AG08396 (cell line): ENCODE measurements at places on chromosomes 11 and 22.

DNA sequence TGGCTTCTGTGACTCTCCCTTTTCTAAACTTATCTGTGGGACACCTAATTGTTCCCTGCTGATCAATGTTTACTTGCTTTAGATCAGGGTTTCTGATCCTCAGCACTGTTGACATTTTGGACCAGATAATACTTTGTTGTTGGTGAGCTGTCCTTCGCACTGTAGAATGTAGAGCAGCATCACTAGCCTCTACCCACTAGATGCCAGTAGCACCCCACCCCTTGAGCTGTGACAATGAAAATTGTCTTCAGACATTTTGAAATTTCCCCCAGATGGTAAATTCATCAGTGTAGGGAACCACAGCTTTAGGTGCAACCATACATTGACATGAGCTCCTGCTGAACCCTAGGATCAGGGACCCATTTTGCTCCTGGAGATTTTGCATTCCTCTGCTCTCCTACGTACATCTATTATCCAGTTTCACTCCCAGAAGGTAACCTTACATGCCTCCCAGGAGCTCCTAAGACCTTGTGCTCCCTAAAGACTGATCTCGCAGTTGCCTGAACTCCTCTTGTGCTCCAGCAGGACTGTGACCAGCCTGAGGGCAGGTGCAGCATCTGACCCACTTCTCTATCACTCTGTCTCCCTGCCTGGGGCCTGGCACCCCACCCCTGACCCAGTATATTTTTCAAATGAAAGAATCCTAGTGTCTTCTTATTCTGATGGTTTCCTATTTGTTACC lies 107.8 kb downstream of the FAR1 start:
- DNase-seq: no peak

GRCh38 chr22:32494971-32495370 lies 20.4 kb downstream of the FBXO7 start:
- no peak for DNase-seq

DNA sequence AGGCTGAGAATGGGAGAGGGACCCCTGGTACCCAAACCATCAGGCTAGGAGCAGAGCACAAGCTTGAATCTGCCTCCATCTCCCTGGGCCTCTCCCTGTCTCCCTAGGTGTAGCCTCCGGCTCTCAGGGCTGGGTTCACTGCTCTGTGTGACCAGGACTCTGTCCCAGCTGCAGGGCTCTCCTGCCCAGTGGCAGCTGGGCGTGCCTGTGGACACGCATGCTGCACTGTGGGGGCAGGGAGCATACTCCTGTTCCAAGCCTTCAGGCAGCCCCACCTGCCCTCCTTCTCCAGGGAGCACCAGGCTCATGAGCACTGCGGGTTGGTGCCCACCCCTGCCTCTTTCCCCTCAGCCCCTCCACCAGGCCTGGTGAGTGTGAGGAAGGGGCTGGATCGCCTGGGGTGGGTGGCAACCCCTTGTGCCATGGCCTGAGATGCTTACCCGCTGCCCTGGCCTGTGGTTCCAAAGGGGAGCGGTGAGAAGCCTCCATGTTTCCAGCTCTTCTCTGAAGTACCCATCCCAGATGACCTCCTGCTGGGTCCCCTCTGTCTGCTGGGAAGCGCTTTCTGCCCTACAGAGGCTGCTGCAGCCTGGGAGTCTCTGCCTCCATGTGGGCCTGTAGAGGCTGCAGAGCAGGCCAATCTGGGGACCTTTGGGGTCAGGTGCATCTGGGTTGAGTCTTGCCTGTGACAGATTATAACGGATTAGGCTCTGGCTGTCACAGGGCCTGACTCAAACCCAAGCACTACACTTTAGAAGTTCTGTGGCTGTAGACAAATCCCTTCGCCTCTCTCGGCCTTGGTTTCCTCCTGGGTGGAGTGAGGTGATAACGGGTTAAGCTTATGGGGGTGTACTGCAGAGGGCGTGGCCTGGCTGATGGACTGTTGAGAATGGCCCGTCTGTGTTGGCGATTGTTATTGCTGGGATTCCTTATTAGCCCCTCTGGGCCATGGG lies 43.7 kb downstream of the WNT11 start:
- DNase-seq: no peak

GRCh38 chr11:112177589-112177988 lies 2.3 kb downstream of the BCO2 start:
- DNase-seq: no peak
